Adrenal gland (tissue), 19 donors: ENCODE measurements at places on chromosomes 4 and X. TPM values are rescaled to one million over a fixed set of nuclear protein-coding genes. Genes with fewer than 3 reads are reported as not detected.

The CUL4B gene
- 47.0 TPM for polyA plus RNA-seq

The ARR3 gene
- polyA plus RNA-seq: not detected

The CCDC160 gene
- 0.11 TPM for polyA plus RNA-seq

The HPGDS gene
- 1.1 TPM for polyA plus RNA-seq

The GAGE12H gene
- not detected for polyA plus RNA-seq

The MTMR8 gene
- 2.0 TPM for polyA plus RNA-seq

DNA sequence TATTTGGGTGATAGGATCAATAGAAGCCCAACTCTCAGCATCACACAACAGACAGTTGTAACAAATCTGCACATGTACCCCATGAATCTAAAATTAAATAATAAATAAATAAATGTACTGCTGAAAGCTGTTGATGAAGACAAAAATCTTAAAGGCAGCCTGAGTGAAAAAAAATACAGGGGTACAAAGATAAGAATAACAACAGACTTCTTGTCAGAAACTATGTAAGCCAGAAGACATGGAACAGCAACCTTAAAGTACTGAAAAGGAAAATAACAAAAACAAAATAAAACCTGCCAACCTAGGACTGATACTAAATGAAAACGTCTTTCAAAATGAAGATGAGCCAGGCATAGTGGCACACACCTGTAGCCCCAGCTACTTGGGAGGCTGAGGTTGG lies 25.0 kb upstream of the PDLIM5 start:
- no peak for DNase-seq
- no peaks in the 10 kb centered on the region for H3K36me3 ChIP-seq
- no peaks in the 10 kb centered on the region for H3K27me3 ChIP-seq
- no peak overlapping the region for H3K4me3 ChIP-seq

GRCh38 chr4:7677799-7678301 lies 243.1 kb upstream of the PSAPL1 start:
- DNase-seq: no peak
- H3K36me3 ChIP-seq: no peaks in the 10 kb centered on the region
- no peak overlapping the region for H3K4me3 ChIP-seq
- H3K27me3 ChIP-seq: peaks cover 3% of the 10 kb centered on the region
- no peak overlapping the region for H3K27ac ChIP-seq

GRCh38 chr4:3301450-3302172 lies 8.8 kb downstream of the RGS12 start:
- H3K4me3 ChIP-seq: no peak overlapping the region
- H3K27ac ChIP-seq: peak overlapping the region; percentile 59
- no peaks in the 10 kb centered on the region for H3K27me3 ChIP-seq
- H3K4me1 ChIP-seq: peaks cover 25% of the 10 kb centered on the region
- H3K36me3 ChIP-seq: no peaks in the 10 kb centered on the region
- peak; percentile 11 for DNase-seq

GRCh38 chr4:26105815-26106699 lies 192.0 kb downstream of the SMIM20 start:
- H3K4me1 ChIP-seq: no peaks in the 10 kb centered on the region
- H3K4me3 ChIP-seq: no peak overlapping the region
- no peak overlapping the region for H3K27ac ChIP-seq
- no peak for DNase-seq
- H3K36me3 ChIP-seq: no peaks in the 10 kb centered on the region
- no peaks in the 10 kb centered on the region for H3K27me3 ChIP-seq

DNA sequence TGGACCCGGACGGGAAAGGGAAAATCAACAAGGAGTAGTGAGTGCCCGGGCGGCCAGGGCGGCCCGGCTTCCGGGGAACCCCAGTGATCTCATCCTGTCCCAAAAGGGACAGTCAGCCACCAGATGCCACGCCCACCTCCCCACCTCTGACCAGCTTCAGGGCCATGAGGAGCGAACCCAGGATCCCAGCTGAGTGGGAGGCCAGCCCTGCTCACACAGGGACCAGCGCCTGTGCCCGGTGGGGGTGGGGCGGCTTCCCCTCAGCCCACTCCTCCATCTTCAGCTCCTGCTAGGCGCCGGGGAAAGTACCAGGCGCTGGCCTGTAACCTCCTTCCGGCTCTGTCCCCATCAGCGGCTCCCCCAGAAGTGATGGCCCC lies 6.2 kb downstream of the MYL5 start:
- no peaks in the 10 kb centered on the region for H3K27me3 ChIP-seq
- peak; percentile 61 for DNase-seq
- H3K27ac ChIP-seq: no peak overlapping the region
- H3K4me3 ChIP-seq: no peak overlapping the region

GRCh38 chr4:42817913-42818312 lies 74.6 kb upstream of the GRXCR1 start:
- H3K4me3 ChIP-seq: no peak overlapping the region
- DNase-seq: no peak
- H3K36me3 ChIP-seq: no peaks in the 10 kb centered on the region
- H3K27me3 ChIP-seq: no peaks in the 10 kb centered on the region

- DNase-seq: no peak
- no peaks in the 10 kb centered on the region for H3K27me3 ChIP-seq
- no peak overlapping the region for H3K27ac ChIP-seq
- H3K36me3 ChIP-seq: no peaks in the 10 kb centered on the region
Measured at GRCh38 chrX:96907516-96908272, 24.0 kb downstream of the RPA4 start.

DNA sequence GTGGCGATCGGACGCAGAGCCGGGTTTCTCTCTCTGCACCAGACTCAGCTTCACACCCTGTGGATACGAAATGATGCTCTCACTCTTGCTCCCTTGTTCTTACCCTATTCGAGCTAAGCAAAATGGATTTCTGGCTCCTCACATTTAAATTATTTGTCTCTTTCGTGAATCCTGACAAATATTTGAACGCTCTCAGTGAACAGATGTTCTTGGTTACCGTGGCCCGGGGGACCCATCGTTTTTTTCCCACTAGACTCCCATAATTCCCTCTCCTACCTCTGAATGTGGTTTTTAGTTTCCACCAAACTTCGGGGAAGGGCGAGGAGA lies 630 bp downstream of the SMARCA5 start:
- H3K27me3 ChIP-seq: no peaks in the 10 kb centered on the region
- no peak for DNase-seq
- no peaks in the 10 kb centered on the region for H3K36me3 ChIP-seq
- H3K27ac ChIP-seq: peak overlapping the region; percentile 97
- H3K4me3 ChIP-seq: peak overlapping the region; percentile 84

- peak; percentile 80 for DNase-seq
- no peaks in the 10 kb centered on the region for H3K4me1 ChIP-seq
- no peak within 1 kb of the TSS for H3K27ac ChIP-seq
- no peaks in the 10 kb centered on the region for H3K36me3 ChIP-seq
- H3K27me3 ChIP-seq: peaks cover 5% of the 10 kb centered on the region
- no peak within 1 kb of the TSS for H3K4me3 ChIP-seq
Measured at GRCh38 chr4:80335554-80336358, at the start of gene CFAP299. Gene CFAP299 (plus strand): TSS chr4:80335730.

GRCh38 chr4:124095621-124096020 lies 616.9 kb downstream of the ANKRD50 start:
- H3K27me3 ChIP-seq: no peaks in the 10 kb centered on the region
- H3K27ac ChIP-seq: no peak overlapping the region
- no peaks in the 10 kb centered on the region for H3K4me1 ChIP-seq
- H3K36me3 ChIP-seq: no peaks in the 10 kb centered on the region
- no peak overlapping the region for H3K4me3 ChIP-seq

DNA sequence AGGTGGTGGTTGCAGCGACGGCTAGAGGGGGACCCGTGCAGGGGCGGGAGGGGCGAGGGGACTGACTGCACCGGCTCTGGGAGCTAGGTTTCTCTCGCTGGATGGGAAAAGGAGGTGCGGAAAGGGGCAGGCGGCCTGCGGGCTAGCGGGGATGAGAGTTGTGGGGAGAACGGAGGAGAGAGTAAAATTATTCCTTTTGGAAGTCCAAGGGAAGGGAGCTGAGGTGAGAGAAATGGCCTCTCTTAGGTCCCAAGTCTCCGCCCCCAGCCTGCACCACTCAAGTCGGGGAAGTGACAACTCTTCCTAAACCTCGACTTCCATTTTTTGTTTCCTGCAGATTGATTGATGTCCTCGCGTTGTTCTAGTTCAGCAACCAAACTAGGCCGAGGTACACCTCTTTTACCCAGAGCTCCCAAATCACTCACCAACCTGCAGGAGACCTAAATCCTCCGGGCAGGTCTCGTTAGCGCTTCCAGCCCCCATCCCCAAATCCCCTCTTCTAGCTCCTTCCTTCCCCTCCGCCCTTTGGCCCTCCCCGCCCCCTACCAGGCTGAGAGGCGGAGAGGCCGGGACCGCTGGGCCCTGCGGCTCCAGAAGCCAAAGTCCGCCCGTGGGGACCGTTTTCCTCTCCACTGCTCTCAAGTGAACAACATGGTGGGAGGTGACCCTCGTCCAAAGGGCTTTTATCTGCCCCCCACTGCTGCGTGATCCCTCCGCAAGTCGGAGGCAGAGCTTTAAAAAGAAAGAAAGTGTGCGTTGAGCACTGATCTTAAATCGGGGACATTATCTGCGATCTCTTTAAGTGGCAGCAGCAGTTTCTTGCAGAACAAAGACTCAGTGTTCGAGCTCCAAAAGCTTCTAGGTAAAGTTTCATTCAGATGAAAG lies 7.3 kb downstream of the PITX2 start:
- no peaks in the 10 kb centered on the region for H3K4me1 ChIP-seq
- no peaks in the 10 kb centered on the region for H3K36me3 ChIP-seq
- H3K4me3 ChIP-seq: no peak overlapping the region
- H3K27me3 ChIP-seq: peaks cover 97% of the 10 kb centered on the region
- H3K27ac ChIP-seq: no peak overlapping the region
- no peak for DNase-seq

- DNase-seq: no peak
- no peaks in the 10 kb centered on the region for H3K4me1 ChIP-seq
- no peaks in the 10 kb centered on the region for H3K27me3 ChIP-seq
- H3K4me3 ChIP-seq: no peak overlapping the region
- H3K27ac ChIP-seq: no peak overlapping the region
- no peaks in the 10 kb centered on the region for H3K36me3 ChIP-seq
Measured at GRCh38 chr4:23922541-23923111, 32.8 kb upstream of the PPARGC1A start.

GRCh38 chrX:82711457-82711856 lies 796.6 kb upstream of the POU3F4 start:
- no peak for DNase-seq
- H3K27ac ChIP-seq: no peak overlapping the region
- no peaks in the 10 kb centered on the region for H3K4me1 ChIP-seq
- H3K27me3 ChIP-seq: peaks cover 5% of the 10 kb centered on the region

DNA sequence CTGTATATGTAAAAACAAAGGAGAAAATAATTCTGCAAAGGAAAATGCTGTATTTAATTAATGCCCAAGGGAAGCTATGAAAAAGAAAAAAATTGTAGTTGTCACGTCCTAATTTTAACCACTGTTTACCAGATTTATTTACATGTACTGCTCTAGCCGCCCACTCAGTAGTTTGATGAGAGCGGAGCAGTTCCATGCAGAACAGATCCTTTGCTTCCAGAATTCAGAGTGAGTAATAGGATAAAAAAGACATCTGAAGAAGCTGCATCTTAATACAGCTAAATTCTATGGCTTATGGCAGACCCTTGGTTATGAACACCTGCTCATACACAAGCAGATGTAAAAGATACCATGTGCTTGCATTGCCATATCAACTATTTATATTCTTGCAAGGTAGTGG lies 287.0 kb downstream of the GASK1B start:
- H3K27ac ChIP-seq: no peak overlapping the region
- no peaks in the 10 kb centered on the region for H3K36me3 ChIP-seq
- H3K4me1 ChIP-seq: no peaks in the 10 kb centered on the region
- no peaks in the 10 kb centered on the region for H3K27me3 ChIP-seq
